Stimulated activated CD8-positive, alpha-beta memory T cell treated with anti-CD3 and anti-CD28 coated beads, Interleukin-12 subunit alpha, Interleukin-12 subunit beta, amount 100 ng/mL, for 1 hour (primary cell): ENCODE measurements at places on chromosomes 2 and 18.

DNA sequence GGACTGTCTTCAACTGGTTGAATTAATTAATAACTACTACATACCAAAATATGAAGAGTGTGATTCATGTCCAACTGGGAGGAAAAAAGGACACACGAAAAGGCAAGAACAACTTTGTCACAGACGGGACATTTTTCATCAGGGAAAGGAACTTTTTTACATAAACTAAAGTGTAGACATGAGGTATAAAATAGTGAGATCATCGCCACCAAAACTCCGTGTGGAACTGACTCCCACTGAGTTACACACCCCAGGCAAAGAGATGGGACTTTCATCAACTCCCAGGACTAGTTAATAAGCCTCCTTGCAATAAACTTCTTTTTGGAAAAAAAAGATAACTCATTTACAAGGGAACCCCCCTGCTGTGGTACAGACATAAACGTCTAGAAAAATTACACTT lies 12.9 kb upstream of the NMI start:
- DNase-seq, result no peak

- DNase-seq, result no peak
These were observed 109.0 kb downstream of the SETBP1 start for GRCh38 chr18:44789710-44790109.

GRCh38 chr18:69759046-69759445 lies 188.6 kb downstream of the CD226 start:
- no peak for DNase-seq

DNA sequence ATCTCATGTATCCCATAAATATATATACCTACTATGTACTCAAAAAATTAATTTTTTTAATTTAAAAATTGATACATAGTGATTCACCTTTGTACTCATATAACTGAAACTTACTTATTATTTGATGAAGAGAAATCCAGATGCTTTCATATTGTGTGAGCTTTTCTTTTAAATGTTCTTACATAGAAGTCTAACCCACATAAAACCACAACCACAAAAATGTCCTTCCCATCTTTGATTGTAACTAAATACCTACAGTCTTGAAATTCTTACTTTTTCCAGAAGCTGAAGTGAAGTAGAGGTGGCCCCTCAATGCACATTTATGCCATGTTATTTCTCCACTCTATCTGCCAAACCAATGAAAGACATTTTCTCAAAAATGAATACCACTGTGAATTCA lies 117.9 kb upstream of the COL5A2 start:
- no peak for DNase-seq

DNA sequence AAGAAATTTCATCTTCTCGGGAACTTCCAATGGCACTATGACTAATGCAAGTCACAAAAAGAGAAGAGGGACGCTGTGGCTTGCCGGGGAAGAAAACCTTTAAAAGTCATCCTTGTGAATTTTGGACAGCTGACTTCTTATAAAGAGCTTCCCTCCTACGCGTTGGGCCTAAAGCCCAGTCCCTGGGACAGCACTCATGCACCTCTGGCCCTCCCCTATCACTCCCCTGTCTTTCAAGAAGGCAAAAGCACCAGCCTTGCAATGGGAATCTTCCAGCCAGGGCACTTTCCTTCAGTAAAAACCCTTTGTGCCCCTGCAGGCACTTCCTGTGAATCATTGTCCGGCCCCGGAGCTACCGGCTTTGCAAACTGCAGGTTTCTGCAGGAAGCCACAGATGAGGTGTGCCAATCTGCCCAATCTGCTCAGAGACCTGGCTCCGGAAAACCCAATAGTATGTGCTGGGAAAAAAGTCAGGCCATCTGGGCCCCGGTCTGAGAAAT lies 7.1 kb downstream of the MREG start:
- no peak for DNase-seq

- no peak for DNase-seq
These were observed 50.3 kb downstream of the ARHGAP25 start for GRCh38 chr2:68784915-68785314.

GRCh38 chr2:457262-457661 lies 169.4 kb upstream of the ALKAL2 start:
- DNase-seq, result no peak

GRCh38 chr2:159094173-159094737 lies 125.8 kb downstream of the TANC1 start:
- DNase-seq, result no peak

- no peak for DNase-seq
These were observed 249.2 kb downstream of the NAPG start for GRCh38 chr18:10775026-10775425.

DNA sequence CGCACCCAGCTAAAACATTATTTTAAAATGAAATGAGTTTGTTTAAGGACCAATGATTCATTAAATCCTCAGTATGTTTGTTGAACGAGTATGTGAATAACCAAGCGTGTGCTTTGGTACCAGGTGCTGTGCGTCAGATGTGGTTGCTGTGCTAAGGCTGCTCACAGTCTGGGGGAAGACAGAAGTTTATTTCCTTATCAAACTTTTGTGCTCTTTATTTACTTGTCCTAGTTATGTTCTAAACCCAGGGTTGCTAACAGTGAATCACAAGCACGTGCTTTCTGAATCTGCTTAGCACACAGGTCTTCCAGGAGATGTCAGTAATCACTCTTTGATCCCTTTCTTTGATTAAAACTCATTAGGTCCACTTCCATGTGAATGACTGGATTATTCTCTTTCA lies 37.0 kb downstream of the RAPGEF4 start:
- DNase-seq, result no peak
